ENCODE measurements at places on chromosomes 7 and 10. TPM values are rescaled to one million over a fixed set of nuclear protein-coding genes. Genes with fewer than 3 reads are reported as not detected.
A peak's percentile ranks its signal among the peaks of the same experiment; 100 is the strongest.

GRCh38 chr7:5470167-5470532 is 46.5 kb upstream of the TNRC18 start:
- no peak overlapping the region for H3K4me3 ChIP-seq
- no peaks in the 10 kb centered on the region for H3K27me3 ChIP-seq
- no peak for DNase-seq

DNA sequence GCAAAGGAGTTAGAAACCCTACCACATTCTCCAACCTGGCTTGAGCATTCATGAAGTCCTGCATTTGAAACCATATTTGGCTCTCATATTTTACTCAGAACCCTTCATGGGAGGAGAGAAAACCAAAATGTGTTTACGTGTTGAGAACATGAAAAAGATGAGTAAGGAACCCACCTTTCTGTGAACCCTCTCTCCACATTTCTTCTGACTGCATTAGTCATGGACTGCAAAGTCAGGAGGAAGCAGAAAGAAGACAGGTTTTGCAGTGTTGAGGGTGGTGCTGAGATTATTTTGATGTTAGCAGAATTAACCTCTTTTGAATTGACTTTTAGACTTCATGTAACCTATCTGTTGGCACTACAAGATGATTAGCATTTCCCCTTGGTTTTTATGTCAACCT is 4.9 kb downstream of the IFIT1B start:
- no peak overlapping the region for H3K27ac ChIP-seq
- H3K4me1 ChIP-seq: no peaks in the 10 kb centered on the region
- H3K27me3 ChIP-seq: no peaks in the 10 kb centered on the region
- no peak for DNase-seq
- H3K36me3 ChIP-seq: no peaks in the 10 kb centered on the region
- H3K4me3 ChIP-seq: no peak overlapping the region

DNA sequence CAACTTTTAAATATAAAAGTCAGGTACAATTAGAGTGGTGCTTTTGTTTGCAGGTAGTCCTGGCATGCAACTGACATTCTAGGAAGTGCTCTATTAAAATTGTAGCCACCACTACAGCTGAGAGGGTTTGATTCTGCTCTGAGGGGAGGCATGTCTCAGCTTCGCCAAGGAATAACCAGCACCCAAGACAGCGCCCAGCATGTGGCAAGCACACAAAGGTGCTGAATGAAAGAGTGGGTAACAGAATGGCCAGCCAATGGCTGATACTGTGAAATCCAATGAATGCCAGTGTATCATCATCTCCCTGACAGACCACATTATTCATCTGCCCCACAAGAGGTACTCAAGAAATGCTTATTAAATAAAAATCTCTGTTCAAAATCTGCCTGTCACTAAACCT is 6.9 kb downstream of the PARP12 start:
- no peaks in the 10 kb centered on the region for H3K27me3 ChIP-seq
- H3K4me1 ChIP-seq: peaks cover 6% of the 10 kb centered on the region
- H3K36me3 ChIP-seq: peaks cover 5% of the 10 kb centered on the region
- no peak overlapping the region for H3K4me3 ChIP-seq
- H3K27ac ChIP-seq: no peak overlapping the region
- no peak for DNase-seq

DNA sequence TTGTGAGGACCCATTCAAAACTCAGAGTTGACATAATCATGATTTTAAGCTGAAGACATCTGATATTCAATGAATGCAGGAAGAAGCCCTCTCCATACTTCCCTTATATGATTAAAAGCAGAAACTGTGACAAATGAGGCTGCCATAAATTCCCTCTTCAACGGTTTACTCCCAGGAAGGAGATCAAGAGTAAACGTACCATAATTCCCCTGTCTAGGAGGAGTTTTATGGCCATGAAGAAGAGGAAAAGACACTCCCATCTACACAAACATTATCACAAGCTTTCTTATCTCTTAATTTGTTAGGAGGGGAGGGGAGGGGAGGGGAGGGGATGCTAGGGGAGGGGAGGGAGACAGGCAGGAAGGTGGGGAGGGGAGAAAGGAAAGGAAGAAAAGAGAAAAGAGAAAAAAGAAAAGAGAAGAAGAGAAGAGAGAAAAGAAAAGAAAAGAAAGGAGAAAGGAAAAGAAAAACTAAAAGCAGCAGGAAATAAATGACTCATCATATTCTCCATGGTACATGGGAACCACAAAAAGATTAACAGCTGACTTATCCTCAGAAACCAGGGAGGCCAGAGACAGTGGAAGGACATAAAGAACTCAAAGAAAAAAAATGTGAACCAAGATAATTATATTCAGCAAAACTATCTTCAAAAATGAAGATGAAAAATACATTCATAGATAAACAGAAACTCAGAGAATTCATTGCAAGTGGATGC is 121.6 kb downstream of the ALOX5 start:
- peaks cover 3% of the 10 kb centered on the region for H3K4me1 ChIP-seq
- H3K27me3 ChIP-seq: no peaks in the 10 kb centered on the region
- no peak for DNase-seq
- no peaks in the 10 kb centered on the region for H3K36me3 ChIP-seq
- H3K27ac ChIP-seq: no peak overlapping the region

DNA sequence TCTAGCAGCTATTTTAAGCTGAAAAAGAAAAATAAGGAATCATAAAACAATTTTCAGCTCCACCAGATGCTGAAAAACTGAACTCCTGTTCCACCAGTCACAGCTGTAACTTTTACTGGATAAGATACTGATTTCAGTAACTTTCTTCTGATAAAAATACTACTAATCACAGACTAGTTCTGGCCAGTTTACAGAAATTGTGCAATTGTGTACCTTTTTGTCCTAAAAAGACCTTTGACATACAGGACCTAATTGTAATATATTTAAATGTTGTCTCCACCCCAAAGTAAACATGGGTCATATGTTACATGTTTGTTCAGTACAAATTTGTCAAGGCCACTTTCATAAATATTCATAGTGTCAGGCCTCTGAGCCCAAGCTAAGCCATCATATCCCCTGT is 27.1 kb upstream of the PIP start:
- no peak overlapping the region for H3K4me3 ChIP-seq
- no peaks in the 10 kb centered on the region for H3K27me3 ChIP-seq
- DNase-seq: no peak
- peak overlapping the region; percentile 50 for H3K27ac ChIP-seq
- H3K36me3 ChIP-seq: no peaks in the 10 kb centered on the region
- H3K4me1 ChIP-seq: peaks cover 17% of the 10 kb centered on the region

- H3K4me3 ChIP-seq: no peak overlapping the region
- H3K36me3 ChIP-seq: no peaks in the 10 kb centered on the region
- no peak overlapping the region for H3K27ac ChIP-seq
- no peak for DNase-seq
- H3K4me1 ChIP-seq: no peaks in the 10 kb centered on the region
These were observed 518.9 kb upstream of the CELF2 start for GRCh38 chr10:10498781-10499180.

- H3K36me3 ChIP-seq: no peaks in the 10 kb centered on the region
- H3K27ac ChIP-seq: no peak overlapping the region
- no peaks in the 10 kb centered on the region for H3K27me3 ChIP-seq
- no peaks in the 10 kb centered on the region for H3K4me1 ChIP-seq
- H3K4me3 ChIP-seq: no peak overlapping the region
These were observed 65.8 kb downstream of the VIPR2 start for GRCh38 chr7:159078911-159079270.

Gene OR2A12
- not detected for polyA plus RNA-seq
